ENCODE measurements at places on chromosomes 3 and 15.

DNA sequence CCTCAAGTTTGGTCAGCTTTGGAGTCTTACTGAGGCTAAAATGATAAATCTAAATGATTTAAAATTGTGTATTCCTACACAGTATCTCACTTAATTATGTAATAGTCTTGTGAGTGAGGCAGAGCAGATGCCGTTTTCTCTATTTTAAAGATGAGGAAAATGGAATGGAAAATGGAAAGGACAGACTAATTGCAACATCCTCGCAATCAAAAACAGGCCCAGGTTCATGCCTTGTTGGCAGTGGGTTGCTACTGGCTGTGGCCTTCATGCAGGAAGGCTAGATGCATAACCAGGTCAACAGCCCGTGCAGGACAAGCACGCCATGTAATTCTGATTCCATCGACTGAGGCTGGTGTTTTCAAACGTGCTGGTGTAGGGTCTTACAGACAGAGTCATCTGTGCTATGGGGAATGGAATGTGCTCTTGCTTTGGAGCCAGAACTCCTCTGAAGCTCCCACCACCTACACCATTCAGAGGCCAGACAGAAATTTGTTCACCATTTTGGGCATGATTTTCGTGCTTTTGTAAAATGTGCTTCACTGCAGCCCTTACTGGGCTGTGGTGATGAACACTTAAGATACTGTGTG lies 37.9 kb downstream of the MLH1 start:
- DNase-seq, result no peak

- no peak for DNase-seq
These were observed 176.7 kb upstream of the TLE3 start for GRCh38 chr15:70274255-70274880.

GRCh38 chr3:16126634-16127033 lies 47.8 kb upstream of the GALNT15 start:
- no peak for DNase-seq

- DNase-seq, result no peak
These were observed 1.2 kb downstream of the CADPS start for GRCh38 chr3:62873761-62874710.

DNA sequence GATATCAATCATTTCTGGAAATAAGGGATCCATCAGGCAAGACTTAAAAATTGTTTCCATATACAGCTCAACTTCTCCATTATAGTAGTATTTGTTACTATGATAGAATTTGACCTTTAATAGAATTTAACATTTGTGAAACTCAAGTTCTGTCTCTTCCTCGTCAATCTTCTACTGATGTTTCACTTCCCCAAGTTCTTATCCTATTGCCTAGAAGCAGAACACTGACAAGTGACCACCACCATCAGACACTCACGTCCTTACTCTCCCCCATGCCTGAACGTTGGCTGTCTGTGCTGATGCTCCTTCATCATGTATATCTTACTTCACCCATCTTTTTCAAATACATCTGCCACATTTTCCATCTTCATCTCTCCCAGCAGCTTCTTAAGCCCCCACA lies 26.6 kb upstream of the TAFA4 start:
- DNase-seq, result no peak
